ENCODE measurements at places on chromosomes 7 and 10.

GRCh38 chr10:24894728-24895127 lies 57.7 kb downstream of the PRTFDC1 start:
- DNase-seq = no peak

DNA sequence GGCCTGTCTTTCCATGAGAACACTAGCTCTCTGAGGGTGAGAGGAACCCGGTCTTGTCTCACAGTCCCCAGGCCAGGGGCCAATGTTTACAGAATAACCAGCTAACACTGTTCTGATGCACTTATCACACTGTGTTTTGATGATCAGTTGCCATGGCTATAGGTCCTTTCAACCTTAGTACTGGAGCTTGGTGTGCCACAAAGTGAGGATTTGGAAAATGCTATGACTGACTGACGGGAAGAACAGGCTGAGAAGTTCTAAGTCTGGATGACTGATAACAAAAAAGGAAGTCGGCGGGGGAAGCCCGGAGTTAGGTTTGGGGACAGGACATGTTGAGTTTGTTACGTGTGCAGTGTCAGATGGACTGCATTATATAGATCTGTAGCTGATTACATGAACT lies 141.8 kb downstream of the CTTNBP2 start:
- no peak for DNase-seq

- DNase-seq = no peak
Measured at GRCh38 chr7:87648316-87648715, 20.1 kb downstream of the RUNDC3B start.

DNA sequence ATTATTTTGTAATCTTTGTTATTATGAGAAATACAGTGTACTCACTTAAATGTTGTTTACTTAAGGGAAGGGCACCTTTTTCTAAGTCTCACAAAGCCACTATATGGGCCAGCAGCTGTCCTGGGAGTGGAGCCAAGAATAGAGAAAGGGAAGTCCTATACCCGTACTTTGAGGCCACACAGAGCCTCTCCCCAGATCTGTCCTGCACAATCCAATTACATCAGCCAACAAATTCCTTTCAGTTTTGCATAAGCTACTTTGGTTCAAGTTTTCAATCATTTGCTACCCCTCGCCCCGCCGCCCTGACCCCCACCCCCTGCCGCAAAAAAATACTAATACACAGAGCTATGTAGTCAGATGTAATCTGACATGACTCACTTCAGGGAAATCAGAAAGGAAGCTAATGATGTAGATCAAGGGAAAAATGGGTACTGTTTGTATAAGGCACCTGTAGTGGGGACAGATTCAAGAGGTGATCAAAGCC lies 297.4 kb upstream of the NEBL start:
- no peak for DNase-seq

DNA sequence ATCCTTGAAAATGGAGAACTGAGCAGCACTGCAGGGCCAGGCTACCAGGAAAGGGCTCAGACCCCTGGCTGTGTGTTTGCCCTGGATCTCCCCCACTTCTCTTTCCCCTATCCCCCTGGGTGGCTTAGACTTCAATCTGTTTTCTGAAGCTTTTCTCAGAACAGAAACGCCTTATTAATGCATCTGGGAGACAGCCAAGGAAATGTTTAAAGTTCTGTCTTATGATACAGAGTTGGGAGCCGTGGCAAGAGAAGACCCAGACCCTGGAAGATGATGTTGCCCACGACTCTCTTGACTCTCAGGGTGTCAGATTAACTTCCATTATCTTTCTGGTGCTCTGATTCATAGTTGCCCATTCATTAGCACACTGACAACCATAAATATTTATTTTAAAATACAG lies 107.1 kb downstream of the EBLN1 start:
- no peak for DNase-seq

GRCh38 chr7:31020161-31020560 lies 31.9 kb upstream of the ADCYAP1R1 start:
- no peak for DNase-seq

GRCh38 chr7:134823400-134823799 lies 44.0 kb downstream of the CALD1 start:
- no peak for DNase-seq

- DNase-seq = no peak
Measured at GRCh38 chr7:81416659-81417058, 353.2 kb downstream of the HGF start.

GRCh38 chr10:29435809-29436501 lies 147.1 kb downstream of the LYZL1 start:
- DNase-seq = no peak

DNA sequence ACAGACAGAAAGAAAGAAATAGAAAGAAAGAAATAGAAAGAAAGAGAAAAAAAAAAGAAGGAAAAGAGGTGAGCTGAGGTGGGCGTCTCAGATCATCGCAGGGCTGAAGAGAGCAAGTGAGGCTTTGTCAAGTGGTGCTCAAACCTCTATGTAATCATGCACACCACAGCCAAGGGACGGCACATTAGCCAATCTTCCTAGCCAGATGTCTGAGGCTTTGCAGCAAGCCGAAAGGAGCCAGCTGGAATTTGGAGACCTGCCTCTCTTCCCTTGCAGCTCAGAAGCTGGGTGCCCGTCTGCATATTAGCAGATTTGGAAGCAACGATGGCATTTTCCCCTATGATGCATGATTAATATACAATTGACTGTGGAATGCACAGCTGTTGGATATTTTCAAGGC lies 52.5 kb downstream of the ADRA2A start:
- no peak for DNase-seq

DNA sequence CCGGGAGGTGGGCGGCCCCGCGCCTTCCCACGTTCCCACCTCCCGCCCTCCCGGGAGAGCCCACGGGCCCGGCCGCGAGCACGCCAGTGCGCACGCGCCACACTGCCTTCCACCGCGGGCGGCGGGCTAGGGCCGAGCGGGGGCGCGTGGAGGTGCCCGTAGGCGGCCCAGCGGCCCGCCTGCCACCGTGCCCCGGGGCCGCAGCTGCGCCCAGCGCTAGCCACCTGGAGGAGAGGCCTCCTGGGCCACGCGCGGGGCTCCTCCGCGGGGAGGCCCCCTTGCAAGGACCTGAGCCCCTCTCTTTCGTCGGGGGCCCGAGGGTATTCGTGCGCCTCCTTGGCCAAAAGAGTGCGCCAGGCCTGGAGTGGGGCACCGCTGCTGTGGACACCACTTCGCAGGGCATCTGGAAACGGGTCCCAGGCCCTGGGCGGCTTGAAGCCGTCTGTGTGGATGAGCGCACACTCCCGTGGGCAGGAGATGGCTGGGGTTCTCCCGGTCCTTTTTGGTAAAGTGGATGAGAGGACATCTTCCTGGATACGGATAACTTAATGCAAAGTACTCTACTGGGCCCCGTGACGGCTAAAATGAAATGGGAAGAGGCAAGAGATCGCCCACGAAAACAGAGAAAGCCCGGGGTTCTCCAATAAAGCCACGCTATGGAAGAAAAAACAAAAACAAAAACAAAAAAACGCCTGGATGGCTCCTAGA lies 9.0 kb upstream of the EBF3 start:
- DNase-seq = no peak

GRCh38 chr10:116868722-116869121 lies 19.4 kb downstream of the ENO4 start:
- DNase-seq = no peak

DNA sequence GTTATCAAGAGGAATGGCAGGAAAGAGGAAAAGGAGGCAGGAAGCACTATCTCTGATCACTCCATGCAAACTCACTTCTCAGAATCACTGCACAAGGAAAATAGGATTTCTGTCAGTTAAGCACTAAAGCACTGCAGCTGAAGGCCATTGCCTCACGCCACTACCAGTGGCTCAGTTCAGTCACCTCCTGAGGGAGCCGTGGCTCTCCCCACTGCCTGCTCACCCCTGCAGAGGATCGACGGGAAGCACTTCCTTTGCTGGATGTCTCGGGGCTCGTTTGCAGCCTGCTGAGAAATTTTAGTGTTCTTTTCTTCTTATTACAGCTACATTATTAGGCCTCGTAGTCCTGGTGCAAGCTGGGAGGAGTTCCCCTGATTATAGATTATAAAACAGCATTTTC lies 90.1 kb upstream of the ADCY1 start:
- DNase-seq = no peak

GRCh38 chr7:85196696-85197095 lies 9.8 kb upstream of the SEMA3D start:
- no peak for DNase-seq

- no peak for DNase-seq
Measured at GRCh38 chr10:95988702-95989101, 54.7 kb upstream of the CCNJ start.

DNA sequence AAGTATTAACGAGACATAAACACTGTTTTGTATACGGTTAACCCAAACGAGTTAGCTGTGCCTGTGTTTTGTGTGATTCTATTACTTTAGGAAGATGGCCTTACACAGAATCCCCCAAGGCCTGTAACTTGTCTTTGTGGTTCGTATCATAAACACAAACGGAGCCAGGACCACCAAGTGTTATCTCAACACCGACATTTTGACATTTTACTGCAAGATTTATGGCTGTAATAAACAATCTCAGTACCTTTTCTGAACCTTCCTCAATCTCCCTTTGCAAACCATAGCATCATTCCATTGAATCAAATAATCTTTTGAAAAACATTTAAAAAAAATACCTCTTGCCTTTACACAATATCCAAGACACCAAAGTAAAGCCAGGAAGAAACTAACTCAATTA lies 2.4 kb upstream of the HOXA4 start:
- DNase-seq = no peak

DNA sequence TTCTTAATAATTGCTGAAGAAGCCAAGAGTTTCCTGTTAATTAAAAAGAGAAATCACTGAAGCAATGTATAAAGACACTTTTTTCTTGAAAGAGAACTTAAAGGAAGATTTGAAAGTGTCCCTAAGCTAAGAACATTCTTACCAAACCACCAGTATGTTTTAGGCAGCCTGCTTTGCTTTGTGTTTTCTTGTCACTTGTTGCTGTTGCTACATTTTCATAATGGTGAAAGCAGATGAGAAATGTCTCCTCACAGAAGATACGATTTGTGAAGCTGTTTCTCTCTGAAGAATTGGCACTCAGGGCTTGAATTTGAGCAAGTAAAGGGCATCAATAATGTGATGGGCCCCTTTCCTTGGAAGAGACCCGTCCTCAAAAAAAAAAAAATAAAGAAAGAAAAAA lies 30.9 kb downstream of the TCF7L2 start:
- no peak for DNase-seq

GRCh38 chr10:91683975-91684374 lies 51.1 kb upstream of the PPP1R3C start:
- no peak for DNase-seq

DNA sequence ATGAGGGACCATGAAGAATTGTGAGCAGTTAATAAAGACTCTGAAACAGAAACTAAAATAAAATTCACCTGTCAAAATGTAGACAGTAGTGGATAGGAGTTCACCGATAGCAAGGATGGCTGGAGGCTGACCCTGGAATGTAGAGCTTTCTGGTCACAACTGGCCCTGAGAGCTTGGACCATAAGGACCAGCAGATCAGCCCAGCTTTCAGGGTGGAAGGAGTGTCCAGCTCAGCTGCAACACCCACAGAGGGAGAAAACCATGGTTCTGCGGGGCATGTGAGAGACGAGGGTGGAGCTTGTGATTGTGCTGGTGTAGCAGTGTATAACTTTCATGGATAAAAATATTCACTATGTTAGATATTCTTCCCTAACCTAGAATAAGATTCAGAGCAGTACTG lies 199.9 kb downstream of the KCND2 start:
- no peak for DNase-seq

DNA sequence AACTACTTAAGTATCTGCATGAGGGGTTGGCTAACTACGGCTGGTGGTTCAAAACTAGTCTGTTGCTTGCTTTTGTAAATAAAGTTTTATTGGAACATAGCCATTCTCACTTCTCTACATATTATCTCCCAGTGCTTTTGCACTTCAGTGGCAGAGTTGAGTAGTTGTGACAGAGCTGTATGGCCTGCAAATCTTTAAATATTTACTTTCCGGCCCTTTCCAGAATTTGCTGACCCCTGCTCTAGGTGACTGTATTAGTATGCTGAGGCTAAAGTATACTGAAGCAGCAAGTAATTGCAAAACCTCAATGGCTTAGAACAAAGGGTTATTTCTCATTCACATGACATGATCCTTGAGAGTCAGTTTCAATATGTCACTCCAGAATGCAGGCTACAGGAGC lies 78.3 kb downstream of the OTUD1 start:
- DNase-seq = no peak

- DNase-seq = no peak
Measured at GRCh38 chr10:50850578-50851230, 34.7 kb downstream of the A1CF start.
